NCI-H524 (cell line): ENCODE measurements at places on chromosomes 6 and 20.

GRCh38 chr20:63941282-63942081, 14.7 kb downstream of the UCKL1 start:
- DNase-seq: no peak

DNA sequence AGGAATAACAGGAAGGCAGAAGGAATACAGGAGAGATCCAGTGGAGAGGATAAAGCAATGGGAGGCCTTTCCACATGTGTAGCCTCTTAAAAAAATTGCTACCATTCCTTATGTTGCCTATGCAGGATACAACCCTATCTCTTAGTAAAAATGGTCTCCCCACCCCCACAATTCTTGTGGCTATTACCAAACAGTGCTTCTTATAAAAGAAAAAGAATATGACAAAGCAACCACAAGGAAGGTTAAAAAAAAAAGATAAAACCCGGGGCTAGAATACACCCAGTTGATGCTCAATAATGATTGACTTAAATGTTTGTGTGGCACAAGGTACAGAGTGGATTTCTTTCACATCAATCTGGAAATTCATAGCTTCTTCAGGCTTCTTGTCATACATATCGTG, 250.9 kb downstream of the HIVEP2 start:
- no peak for DNase-seq

DNA sequence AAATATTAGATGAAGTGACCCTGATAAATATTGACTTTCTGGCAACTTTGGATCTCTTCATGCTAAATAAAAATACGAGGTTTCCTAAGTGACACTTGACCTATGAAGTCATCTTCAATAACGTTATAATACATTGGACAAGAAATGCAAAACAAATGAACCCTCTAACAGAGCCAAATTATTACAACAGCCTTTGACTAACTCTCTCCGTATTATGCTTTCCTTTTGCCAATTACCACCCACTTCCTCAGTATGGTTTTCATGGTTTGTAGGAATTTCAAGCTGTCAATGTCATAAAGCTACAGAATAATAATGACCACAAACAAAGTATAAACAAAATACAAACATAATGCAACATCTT, 210.5 kb downstream of the MOXD1 start:
- no peak for DNase-seq

GRCh38 chr6:6218759-6219085, 101.7 kb downstream of the F13A1 start:
- DNase-seq: no peak

DNA sequence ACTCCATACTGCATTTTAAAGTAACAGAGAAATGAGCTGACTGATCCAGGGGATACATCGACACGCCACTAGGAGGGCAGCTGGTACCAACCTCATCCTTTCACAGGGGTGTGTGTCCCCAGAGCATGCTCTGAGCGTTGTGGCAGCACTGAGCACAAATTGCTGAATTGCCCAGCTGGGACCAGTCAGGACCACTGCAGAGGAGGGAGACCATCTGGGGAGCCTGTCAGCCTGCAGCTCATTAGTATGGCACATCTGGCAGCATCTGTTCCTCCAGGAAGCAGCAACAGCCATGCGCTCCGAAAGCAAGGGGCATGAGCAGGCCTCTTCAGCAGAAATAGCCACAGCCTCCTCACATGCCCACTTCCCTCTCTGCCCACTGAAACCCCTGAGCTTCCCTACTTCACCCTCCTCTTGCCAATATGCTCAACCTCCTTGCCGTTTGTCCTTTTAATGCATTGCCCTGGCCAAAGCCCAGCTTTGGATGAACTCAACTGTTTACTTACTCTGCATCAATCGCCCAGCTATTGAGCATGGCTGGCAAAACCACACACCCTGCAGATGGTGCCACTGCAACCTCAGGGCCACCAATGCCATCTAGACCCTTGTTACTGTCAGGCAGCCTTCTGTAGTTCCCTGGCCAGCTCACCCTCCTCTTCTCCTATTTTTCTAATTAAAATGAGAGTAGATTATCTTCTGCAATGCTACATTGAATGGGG, 77.6 kb upstream of the NEDD9 start:
- DNase-seq: peak; percentile 65

- no peak for DNase-seq
These were observed 9.2 kb downstream of the SCP2D1 start for GRCh38 chr20:18822832-18823231.

DNA sequence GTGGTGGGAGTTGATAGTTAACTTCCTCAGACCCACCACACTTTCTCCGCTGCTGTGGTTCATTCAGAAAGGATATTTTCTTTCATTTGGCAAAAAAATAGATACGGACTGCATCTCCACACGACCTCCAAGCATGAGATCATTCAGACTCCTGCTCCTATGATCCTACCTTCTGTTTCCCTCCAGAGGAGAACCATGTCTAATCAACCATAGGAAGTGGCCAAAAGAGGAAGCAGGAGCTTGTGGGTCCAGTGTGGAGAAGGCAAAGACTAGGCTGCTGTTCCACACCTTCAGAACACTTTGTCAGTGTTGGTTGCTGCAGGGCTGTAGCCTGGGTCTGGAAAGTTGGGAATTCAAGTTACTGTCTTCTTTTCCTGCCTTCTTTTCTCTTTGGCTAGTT, 10.6 kb upstream of the KIF13A start:
- DNase-seq: no peak

- no peak for DNase-seq
These were observed 23.7 kb downstream of the ADGRF5 start for GRCh38 chr6:46898006-46898405.

- no peak for DNase-seq
These were observed 628.8 kb upstream of the MAN1A1 start for GRCh38 chr6:119978274-119978889.

DNA sequence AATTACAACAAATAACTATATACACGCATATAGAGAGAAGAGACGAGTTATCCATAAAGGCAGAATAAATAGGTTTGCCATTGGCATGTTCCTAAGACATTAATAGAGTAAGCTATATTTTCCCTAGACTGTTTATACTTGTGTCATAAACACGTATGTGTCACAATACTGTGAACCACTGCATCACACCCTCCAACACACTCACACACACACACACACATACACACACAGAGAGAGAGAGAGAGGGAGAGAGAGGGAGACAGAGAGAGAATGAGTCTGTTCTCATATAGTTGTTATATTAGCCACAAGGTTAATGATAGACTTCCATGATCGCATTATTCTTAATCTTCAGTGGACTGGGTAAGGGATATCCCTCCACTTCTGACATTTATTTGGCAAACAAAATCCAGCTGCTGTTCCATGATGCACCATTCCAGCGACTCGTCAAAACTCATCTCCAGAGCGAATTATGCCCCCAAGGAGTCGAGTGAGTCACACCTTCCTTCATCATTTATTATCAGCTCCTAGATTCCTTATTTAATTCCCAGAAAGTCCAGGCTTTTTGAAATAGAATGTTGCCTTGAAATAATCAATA, 82.8 kb upstream of the HIVEP1 start:
- DNase-seq: no peak

- no peak for DNase-seq
These were observed 9.3 kb upstream of the NEDD9 start for GRCh38 chr6:11241793-11242201.

DNA sequence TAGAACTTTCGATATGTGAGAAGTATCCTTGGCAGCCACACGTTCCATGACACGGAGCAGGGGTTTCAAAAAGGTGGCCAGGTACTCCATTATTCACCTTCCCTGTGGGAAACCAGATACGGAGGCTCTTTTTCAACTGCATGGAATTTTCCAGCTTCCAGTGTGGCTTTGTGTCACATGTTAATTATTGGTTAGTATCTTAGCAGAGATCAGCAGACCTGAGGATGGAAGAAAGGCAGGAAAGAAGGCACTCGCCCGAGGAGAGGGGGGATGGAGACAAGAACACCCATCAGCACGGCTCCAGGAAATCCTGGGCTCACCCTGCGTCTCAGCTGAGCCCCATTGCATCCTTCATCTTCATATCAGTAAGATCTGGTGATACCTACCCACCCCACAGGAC, 115.5 kb downstream of the PXDC1 start:
- DNase-seq: no peak

- DNase-seq: no peak
These were observed 370.3 kb downstream of the HTR1B start for GRCh38 chr6:77092971-77093370.

DNA sequence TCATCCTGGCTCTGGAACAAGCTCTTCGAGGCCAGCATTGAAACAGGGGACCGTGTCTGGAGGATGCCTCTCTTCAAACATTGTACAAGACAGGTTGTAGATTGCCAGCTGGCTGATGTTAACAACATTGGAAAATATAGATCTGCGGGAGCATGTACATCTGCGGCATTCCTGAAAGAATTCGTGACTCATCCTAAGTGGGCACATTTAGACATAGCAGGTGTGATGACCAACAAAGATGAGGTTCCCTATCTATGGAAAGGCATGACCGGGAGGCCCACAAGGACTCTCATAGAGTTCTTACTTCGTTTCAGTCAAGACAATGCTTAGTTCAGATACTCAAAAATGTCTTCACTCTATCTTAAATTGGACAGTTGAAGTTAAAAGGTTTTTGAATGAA, 3.6 kb upstream of the CDKN1A start:
- no peak for DNase-seq

DNA sequence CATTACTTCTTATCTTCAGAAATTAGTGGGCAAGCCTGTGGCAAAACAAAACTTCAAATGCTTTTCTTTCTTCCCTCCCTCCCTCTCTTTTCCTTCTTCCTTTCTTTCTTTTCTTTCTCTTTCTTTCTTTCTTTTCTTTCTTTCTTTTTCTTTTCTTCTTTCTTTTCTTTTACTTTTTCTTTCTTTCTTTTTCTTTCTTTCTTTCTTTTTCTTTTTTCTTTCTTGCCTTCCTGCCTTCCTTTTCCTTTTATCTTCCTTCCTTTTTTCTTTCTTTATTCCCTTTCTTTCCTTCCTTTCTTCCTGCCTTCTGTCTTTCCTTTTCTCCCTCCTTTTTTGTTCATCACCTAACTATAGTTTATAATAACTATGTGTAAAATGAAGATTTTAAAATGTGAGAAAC, 295.1 kb downstream of the SMOC2 start:
- no peak for DNase-seq

GRCh38 chr20:31707994-31708735, 14.5 kb downstream of the BCL2L1 start:
- DNase-seq: peak; percentile 98

GRCh38 chr6:21437581-21437980, 156.0 kb upstream of the SOX4 start:
- DNase-seq: no peak

GRCh38 chr20:41938353-41938752, 320.2 kb upstream of the CHD6 start:
- DNase-seq: no peak

- DNase-seq: no peak
These were observed 41.1 kb upstream of the NEDD9 start for GRCh38 chr6:11273406-11274065.

GRCh38 chr20:12928358-12928754, 80.4 kb upstream of the SPTLC3 start:
- DNase-seq: no peak
